ENCODE measurements at places on chromosomes 2 and 18.

- DNase-seq = peak; percentile 6
Measured at GRCh38 chr18:79245517-79246001, 150.2 kb upstream of the NFATC1 start.

DNA sequence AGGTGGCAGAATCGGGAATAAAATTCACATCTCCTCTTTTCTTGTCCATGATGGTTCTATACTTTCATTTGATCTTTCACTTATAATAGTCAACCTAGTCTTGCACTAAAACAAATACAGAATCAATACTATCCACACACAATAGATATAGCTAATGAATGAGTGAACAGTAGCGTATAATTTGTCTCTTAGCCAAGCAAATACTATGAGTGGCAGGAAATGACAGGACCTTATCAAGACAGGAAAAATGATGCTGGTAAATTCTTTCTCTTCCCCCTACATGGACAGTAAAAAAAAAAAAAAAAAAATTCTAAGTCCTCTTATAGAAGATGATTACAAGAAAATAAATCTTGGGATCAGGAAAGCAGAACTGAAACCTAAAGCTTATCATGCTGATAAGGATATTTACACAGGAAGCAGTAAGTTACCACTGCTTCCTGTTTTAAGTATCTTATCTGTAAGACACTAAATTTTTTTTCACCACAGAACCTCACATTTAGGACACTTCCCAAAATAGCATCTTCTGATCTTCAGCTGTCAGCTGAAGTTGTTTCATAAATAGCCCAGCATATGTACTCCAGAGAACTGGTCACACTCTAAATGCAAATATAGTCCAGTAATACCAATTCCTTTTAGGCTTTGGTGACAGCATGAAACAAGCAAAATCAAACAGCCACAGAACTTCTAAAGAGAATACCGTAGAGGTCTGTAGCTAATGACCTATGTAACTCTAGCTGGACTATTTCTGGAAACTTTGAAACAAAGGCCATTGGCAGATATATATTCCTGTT, 27.0 kb downstream of the IRS1 start:
- DNase-seq = no peak

GRCh38 chr2:223563462-223563861, 38.7 kb downstream of the SCG2 start:
- no peak for DNase-seq

- no peak for DNase-seq
Measured at GRCh38 chr18:79208906-79209305, 139.7 kb downstream of the ATP9B start.

Data from stimulated activated CD8-positive, alpha-beta memory T cell treated with anti-CD3 and anti-CD28 coated beads, Interleukin-4, amount 100 ng/mL, for 1 hour (primary cell).